ENCODE measurements at places on chromosomes 4 and X.
A peak's percentile ranks its signal among the peaks of the same experiment; 100 is the strongest.

- no peak for DNase-seq
Measured at GRCh38 chrX:106726485-106727437, at the start of gene RNF128. TSS of gene RNF128 (plus strand) at chrX:106726701. CDS start at chrX:106726914, 213 bp downstream.

DNA sequence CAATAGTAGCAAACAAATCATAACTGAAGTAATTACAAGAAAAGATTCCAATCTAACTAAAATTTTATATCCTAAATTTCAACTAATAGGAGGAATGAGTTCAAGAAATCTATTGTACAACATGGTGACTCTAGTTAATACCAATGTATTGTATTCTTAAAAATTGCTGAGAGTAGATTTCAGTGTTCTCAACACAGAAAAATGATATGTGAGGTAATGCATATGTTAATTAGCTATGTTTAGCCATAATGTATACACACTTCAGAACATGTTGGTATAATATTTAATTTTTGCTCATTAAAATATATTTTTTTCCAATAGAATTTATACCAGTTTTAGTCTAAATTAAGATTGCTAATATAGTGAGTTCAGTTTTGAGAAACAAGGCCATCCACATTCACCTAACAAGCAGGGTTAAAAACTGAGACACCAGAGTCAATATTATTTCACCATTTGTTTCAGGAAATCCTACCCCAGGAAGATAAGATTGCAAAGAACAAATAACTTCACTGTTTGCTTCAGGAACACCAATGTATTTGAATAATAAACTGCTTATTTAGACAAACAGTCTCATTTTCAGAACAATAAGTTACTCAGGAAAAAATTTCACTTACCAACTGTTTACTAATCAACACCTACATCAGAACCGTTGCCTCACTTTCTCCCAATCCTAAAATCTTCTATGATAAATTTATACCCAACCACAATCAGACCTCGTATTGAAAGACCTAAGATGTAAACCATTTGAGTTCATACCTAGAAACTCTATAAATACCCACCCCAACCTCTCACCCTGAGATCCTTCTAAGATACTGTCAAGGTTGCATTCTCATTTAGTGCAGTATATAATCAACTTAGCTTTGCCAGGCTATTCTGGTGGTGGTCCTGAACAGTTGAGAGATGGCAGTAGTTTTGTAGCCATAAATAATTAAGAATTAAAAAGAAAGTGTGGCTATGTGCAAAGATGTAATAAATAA lies 132.8 kb downstream of the MAB21L2 start:
- DNase-seq = no peak

DNA sequence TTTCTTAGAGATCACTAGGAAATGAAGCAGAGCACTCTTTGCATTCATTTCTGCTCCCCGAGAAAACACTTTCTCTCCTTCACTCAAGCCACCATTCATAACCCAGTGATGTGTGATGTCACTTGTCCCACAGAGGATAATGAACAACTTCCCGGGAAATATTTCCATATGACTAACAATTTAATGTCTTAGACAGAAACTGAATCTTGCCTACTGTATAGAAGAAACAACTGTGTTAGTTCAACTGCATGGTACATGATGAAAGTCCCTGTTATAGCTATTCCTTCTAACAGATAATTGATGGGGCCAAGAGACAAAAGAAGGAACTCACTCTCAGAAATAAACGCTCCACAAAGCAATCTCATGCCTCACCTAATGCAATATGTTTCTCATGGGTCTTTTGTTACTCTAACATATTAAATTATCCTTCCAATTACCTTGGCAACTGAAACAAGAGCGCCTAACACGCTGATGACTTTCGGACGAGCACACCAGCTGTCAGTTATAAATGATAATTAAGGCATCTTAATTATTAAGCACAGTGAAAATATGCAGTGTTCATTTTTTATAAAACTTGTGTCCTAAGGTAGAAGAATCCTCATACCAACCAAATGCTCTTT lies 113.7 kb upstream of the TLR3 start:
- DNase-seq = no peak

DNA sequence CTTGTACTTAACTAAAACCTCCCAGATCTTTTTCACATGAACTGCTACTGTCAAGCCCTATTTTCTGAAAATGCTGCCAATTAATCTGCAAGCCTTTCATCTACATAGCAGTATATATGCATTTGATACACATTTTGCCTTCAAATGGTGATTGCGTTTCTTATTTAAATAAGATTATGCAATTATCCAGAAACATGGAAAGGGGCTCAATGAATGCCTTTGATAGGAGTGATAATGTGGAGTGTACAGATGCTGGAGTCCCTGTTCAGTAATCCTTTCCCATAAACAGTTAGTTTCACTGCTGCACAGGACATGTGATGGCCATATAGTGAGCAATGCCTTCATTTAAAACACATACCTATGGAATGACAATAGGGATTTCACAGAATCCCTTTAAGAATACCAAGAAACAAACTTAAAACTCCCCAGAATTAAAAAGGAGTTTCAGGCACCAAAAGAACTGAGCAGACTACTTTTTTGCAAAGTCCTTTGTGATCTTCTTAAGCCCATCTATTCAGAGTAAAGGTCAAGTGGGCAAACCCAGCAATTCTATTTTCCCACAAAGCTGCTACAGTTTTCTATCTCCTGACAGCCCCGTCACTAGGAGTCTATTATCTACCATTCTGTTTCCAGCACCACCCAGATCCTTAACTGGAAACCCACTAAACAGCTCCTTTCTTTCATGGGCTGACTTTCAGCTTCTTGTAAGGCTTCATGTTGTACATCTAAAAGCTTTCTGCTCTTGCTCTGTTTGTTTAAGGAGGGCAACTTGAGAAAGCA lies 120.3 kb downstream of the UNC5C start:
- DNase-seq = no peak

- DNase-seq = no peak
Measured at GRCh38 chr4:184384810-184385557, 89.4 kb downstream of the IRF2 start.

- DNase-seq = no peak
Measured at GRCh38 chrX:17820100-17820499, 41.0 kb downstream of the RAI2 start.

DNA sequence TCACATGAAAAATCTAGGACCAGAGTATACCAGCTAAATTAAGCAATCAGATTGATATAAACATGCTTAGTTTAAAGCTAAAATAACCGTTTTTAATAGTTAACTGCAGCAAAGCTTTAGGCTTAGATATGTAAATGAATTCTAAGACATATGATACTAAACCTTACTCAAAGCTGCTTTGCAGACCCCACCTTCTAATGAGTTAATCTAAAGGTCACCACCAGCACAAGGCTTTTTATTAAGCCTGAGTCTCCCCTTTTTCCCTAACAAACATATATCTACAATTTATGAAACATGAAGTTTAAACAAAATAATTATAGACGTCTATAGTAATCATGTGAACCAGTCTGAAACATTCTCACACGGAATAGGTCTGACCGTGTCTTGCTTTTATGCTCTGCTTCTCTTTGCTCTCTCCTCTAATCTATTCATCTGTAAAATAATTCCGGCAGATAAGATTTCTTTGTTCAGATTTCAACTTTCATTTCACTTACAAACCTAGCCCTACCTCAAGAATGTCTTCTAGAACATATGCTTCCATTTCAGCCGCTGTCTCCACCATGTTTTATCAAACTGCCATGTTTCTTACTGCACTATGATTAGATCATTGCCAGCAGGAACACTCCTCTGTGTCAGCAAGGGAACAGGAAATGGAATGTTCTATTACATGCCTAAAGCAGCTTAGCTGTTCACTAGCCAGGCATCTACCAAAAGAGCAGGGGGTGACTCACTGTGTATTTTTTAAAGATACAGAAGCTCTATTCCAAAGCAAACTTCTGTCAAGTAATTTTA lies 35.9 kb downstream of the ANKRD17 start:
- DNase-seq = peak; percentile 83

GRCh38 chr4:4254199-4254598 lies 6.2 kb upstream of the TMEM128 start:
- DNase-seq = no peak

GRCh38 chrX:99800016-99800415 lies 610.1 kb downstream of the PCDH19 start:
- no peak for DNase-seq

Data from GDM1 (cell line).